ENCODE measurements at places on chromosomes 6 and 20.

DNA sequence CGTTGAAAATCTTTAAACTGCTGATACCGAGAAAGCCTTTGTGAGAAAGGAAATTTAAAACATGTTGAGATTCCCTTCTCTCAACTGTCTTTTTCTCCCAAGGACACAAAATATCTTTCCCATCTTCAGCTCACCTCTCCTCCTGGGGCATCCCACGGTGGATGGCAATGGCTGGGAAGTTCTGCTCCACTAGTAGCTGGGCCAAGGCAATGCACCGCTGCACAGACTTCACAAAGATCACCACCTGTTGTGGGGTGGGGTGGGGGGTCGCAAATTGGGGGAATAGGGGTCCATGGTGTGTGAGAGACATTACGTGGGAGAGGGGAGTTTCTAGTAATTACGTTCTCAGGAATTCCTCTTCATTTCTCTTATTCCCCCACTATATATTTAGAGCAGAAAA, 2.4 kb downstream of the MCCD1 start:
- DNase-seq = no peak

DNA sequence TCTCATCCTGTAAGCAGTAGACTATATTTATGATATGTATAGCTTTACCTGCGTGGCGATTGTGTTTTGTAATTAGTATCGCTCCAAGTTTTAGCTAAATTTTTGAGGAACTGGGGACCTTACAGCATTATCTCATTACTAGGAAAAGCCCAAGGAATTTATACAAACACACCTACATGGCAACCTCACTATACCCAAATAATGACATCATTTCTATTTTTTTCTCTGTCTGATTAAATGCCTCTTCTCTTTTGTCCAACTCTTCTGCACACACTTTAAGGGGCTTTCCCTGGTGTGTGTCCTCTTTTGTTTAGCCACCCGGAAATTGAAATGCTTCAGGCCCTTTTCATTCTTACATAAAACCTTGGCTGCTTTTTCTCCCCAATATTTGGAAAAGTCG, 82.9 kb upstream of the EXOC2 start:
- no peak for DNase-seq

DNA sequence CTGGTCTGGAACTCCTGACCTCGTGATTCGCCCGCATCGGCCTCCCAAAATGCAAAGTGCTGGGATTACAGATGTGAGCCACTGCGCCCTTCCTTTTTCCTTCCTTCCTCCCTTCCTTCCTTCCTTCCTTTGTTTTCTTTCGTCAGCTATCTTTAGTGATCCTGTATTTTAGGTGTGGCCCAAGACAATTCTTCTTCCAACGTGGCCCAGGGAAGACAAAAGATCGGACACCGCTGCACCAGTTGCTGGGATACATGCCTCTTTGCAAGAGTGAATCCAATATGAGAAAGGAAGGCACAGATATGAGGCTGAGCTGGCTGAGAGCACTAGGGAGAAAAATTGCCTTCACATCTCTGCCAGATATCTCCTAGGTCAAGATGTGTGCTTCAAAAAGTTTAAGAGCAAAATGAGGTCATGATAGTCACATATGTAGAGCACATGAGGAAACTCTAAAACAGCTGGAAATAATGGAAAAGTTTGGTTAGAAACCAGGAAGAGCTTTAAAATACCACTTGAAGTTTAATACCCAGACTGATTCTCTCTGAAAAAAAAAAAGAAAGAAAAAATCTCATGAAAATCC, 41.8 kb downstream of the OR2B2 start:
- no peak for DNase-seq

DNA sequence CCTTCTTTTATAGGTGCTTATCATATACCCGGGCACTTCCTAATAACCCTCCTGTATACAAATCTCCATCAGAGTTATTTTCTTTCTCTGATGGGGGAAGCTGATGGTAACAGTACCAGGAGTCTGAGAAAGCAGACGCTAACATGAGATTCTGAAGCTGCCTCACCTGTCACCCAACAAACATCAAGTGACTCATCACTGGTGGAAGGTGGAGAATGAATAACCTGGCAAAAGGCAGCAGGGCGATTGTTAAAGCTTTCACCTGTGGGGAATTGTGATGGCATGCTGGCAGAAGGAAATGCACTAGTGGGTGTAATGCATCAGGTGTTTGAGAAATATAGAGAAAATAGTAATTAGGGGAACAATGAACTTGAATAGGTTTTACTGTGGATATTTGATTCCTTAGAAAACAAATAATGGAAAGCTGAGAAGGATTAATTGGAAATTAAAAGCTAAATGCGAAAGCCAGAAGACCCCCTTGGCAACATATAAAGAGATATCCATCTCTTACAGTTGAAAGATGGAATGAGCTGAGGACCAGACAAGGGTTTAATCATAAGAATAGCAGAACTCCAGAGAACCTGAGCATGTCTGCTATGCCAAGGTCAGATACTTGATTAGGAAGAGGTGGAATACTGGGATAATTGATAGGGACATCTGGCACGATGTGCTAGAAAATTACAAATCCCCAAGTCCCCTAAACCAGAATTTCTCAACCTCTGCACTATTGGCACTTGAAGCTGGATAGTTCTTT, 517.1 kb downstream of the PKHD1 start:
- no peak for DNase-seq

- no peak for DNase-seq
These were observed 12.0 kb downstream of the RNF8 start for GRCh38 chr6:37365791-37366190.

DNA sequence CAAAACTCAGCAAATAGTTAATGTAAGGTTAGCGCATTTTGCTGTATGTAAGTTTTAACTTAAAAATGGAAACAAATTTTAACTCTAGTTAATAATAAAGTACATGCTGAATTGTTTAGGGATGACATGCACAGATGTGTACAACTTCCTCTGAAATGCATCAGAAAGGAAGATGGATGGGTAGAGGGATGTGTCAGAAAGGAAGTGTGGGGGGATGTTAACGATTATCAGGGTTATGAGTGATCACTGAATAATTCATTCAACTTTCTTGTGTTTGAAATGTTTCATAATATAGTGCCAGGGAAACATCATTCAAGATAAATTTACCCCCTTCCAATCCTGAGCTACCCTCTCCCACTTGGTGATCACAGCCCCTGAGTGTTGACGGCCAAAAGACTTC, 87.6 kb downstream of the FOXA2 start:
- no peak for DNase-seq

DNA sequence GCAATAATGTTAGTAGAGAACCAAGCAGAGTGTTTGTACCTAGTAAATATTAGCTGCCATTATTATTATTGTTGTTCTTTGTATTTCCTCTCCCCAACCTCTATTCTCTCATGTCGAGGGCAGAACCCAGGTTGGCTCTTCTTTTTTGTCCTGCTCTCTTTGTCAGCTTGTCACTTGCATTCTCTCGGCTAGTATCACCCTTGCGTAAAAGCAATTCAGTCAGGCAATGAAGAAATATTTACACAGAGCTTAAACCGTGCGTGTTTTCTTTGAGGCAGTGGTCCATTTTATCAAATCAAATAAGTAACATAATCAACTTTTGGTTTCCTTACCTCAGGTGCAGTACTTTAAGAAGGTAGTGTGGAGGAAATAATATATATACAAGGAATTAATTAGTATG, 83.9 kb downstream of the TULP4 start:
- no peak for DNase-seq

- no peak for DNase-seq
These were observed 26.9 kb upstream of the FANCE start for GRCh38 chr6:35425284-35425683.

DNA sequence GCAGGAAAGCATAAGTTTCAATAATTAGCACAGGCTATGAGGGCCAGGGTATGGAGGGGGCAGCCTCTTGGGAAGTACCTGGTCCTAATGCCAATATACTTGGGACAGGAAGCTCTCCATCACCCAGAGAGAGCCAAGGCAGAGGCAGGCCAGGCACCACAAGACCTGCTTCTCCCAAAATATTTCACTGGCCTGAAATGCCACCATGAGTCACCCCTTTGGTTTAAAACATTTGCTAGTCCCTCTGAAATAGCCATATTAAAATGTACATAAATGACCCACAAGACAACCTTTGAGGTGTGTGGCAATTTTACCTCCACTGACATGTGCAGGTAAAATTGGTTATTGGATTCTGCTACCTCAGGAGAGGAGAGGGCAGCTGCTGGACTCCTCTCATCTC, 23.4 kb upstream of the SCUBE3 start:
- DNase-seq = no peak

- no peak for DNase-seq
These were observed 16.7 kb upstream of the SSTR4 start for GRCh38 chr20:23018432-23018831.

DNA sequence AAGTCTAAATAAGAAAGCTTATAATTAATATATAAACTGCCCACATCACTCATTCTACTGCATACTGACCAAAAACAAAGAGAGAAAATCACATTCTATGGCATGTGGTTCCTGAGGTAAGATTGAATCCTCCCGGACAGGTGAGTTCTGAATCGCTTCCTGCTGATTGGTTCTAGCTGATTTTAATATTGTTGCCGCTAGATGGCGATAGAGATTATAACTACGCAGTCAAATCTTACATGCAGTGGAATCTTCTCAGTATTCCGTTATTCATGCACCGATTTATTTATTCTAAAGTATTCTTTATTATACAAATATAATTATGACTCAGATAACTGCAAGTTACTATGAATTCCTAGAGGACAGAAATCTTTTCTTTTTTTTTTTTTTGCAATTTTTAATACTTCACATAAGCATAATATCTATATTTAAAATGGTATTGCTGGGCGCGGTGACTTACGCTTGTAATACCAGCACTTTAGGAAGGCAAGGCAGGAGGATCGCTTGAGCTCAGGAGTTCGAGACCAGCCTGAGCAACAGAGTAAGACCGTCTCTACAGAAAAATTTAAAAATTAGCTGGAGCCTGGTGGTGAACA, 24.2 kb upstream of the TMX4 start:
- DNase-seq = peak; percentile 55

- DNase-seq = no peak
These were observed 37.1 kb downstream of the NCOA7 start for GRCh38 chr6:125827788-125828320.

DNA sequence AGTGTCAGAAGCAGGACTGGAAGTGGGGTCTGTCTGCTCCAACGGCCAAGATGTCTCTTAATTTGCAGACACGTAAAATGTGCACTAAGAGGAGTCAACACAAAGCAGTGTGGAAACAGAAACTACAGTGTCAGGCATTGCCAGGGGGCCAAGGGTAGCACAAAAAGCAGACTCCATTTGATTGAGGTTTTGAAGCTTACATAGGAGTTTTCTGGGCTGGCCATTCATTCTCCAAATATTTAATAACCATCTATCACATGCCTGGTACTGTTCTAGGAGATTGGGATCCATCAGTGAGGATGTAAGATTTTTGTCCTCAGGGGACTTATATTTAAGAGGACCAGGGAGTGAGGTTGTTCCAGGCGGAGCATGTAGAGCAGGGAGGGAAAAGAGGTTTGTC, 29.5 kb downstream of the MAFB start:
- no peak for DNase-seq

DNA sequence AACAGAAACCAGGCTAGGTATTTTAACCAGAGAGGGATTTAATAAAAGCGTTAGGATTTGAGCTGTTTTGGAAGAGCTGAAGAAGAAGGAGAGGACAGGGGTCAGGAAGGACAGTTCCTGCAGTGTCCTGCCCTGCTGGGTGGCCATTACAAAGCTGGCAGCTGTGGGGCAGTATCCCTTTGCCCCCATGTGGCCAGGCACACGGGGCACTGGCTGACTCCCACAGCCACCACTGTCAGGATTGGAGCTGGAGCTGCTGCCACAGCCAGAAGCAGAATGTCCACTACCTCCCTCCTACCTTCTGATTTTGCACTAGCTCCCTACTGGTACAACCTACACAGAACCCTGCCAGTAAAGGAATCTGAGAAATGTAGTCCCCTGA, 46.5 kb downstream of the SLC22A3 start:
- no peak for DNase-seq

- DNase-seq = no peak
These were observed 24.3 kb upstream of the TBX18 start for GRCh38 chr6:84788689-84789088.

- no peak for DNase-seq
These were observed 265.9 kb downstream of the DLL1 start for GRCh38 chr6:170024940-170025339.

DNA sequence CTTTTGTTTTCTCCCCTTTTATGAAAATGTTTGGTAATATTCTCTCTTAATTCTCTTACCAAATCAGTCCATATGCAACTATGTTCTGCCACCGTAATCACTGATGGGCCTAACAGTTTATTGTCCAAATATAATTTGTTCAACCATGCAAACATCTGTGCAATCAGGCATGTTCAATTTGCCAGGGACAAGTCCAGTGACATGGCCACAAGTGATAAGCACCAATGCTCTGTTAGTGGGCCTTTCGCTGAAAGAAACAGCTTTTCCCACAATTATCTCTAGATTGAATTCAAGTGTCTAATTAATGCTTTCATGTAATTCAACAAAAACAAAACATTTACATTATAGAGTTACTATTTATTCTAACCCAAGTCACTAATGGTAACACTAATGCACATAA, 53.3 kb downstream of the EPB41L2 start:
- DNase-seq = no peak

GRCh38 chr6:39102071-39102820, 12.7 kb downstream of the SAYSD1 start:
- no peak for DNase-seq

- DNase-seq = no peak
These were observed 262.8 kb upstream of the TAB2 start for GRCh38 chr6:149054559-149055194.

DNA sequence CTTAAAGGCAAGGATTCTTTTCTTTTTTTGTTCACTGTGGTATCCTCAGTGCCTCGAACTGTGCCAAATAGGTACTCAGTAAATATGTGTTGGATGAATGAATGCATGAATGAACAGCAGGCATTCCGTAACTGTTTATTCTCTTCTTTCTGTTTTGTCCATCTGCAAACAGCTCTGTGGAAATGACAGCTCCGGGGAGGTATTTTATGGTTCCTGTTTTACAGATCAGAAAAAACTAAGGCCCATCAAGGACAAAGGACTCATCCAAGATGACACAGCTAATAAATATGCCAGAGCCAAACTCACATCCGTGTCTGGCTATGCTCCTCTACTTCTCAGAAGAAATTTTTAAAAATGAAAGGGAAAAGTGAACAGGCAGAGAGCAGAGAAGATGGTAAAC, 21.0 kb downstream of the JPH2 start:
- no peak for DNase-seq

GRCh38 chr20:35680452-35681183, 15.9 kb upstream of the CPNE1 start:
- DNase-seq = no peak

DNA sequence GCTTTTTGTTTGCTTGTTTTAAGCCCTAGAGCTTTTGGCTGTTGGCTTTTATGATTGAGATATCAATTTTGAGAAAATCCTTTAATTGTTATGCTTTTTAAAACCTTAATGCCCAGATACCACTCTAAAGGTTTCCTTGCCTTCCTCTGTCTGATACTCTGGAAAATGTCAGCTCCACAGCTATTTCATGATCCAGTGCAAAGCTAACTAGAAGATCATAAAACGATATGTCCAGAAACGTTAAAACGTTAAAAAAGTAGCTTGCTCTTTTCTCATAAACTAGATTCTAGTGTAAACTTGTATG, 189.5 kb upstream of the TENT5A start:
- DNase-seq = no peak

GRCh38 chr6:80988286-80988685, 764.2 kb downstream of the TENT5A start:
- no peak for DNase-seq
